ENCODE measurements at places on chromosomes 12 and 14.
A peak's percentile ranks its signal among the peaks of the same experiment; 100 is the strongest.

- H3K27ac ChIP-seq, result peak overlapping the region; percentile 42
- peak; percentile 7 for DNase-seq
- H3K36me3 ChIP-seq, result no peaks in the 10 kb centered on the region
- H3K4me3 ChIP-seq, result no peak overlapping the region
- no peaks in the 10 kb centered on the region for H3K27me3 ChIP-seq
- H3K4me1 ChIP-seq, result no peaks in the 10 kb centered on the region
Observed at GRCh38 chr12:80485222-80485987, 41.4 kb downstream of the PTPRQ start.

DNA sequence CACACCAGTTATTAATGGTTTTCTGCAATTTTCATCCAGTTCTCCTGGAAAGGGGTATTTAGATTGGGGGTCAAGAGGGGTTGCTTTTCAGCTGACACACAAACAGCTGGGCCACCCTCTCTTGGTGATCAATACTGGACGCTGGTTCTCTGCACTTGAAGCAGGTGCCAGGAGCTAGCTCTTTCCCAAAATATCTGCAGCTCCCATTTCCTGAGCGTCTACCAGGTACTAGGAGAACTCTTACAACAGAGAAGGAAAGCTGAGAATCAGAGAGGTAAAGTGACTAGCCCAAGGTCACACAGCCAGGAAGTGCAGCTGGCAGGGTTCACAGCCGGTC is 1.2 kb downstream of the TESC start:
- H3K4me1 ChIP-seq, result peaks cover 9% of the 10 kb centered on the region
- H3K27ac ChIP-seq, result no peak overlapping the region
- peaks cover 75% of the 10 kb centered on the region for H3K27me3 ChIP-seq
- H3K36me3 ChIP-seq, result no peaks in the 10 kb centered on the region
- no peak overlapping the region for H3K4me3 ChIP-seq

GRCh38 chr12:21384261-21384660 is 11.6 kb downstream of the IAPP start:
- no peak overlapping the region for H3K4me3 ChIP-seq
- no peak for DNase-seq
- H3K27ac ChIP-seq, result peak overlapping the region; percentile 5
- peaks cover 6% of the 10 kb centered on the region for H3K4me1 ChIP-seq

GRCh38 chr12:44000309-44000952 is 164.6 kb downstream of the TMEM117 start:
- H3K27me3 ChIP-seq, result no peaks in the 10 kb centered on the region
- H3K36me3 ChIP-seq, result no peaks in the 10 kb centered on the region
- H3K27ac ChIP-seq, result no peak overlapping the region
- peak; percentile 66 for DNase-seq
- H3K4me3 ChIP-seq, result no peak overlapping the region

- H3K36me3 ChIP-seq, result no peaks in the 10 kb centered on the region
- H3K4me1 ChIP-seq, result no peaks in the 10 kb centered on the region
- no peak overlapping the region for H3K27ac ChIP-seq
- H3K4me3 ChIP-seq, result no peak overlapping the region
Observed at GRCh38 chr12:40022850-40023249, 83.0 kb downstream of the SLC2A13 start.

DNA sequence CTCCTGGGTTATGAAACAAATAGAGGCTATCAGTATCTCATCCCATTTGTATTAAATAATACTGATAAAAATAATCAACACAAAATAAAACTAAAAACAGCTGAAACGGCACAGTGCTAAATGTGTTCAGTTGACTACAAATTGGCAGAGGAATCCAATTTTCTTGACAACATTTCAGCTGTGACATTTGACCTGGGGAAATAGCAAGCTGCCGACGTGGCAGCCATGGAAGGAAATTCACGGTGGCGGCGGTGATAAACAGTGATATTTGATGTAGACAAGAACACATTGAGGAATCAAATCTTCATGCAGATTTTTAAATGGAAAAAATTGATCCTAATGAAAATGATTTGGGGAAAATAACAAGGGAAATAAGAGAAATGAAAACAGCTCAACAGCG is 159.1 kb upstream of the RTL1 start:
- no peak for DNase-seq
- no peak overlapping the region for H3K27ac ChIP-seq
- no peaks in the 10 kb centered on the region for H3K27me3 ChIP-seq
- H3K4me1 ChIP-seq, result no peaks in the 10 kb centered on the region
- H3K4me3 ChIP-seq, result no peak overlapping the region
- no peaks in the 10 kb centered on the region for H3K36me3 ChIP-seq

GRCh38 chr14:105299654-105300541 is 903 bp downstream of the BRF1 start:
- H3K36me3 ChIP-seq, result no peaks in the 10 kb centered on the region
- peaks cover 5% of the 10 kb centered on the region for H3K4me1 ChIP-seq
- H3K27ac ChIP-seq, result peak overlapping the region; percentile 96
- no peak for DNase-seq
- no peaks in the 10 kb centered on the region for H3K27me3 ChIP-seq

DNA sequence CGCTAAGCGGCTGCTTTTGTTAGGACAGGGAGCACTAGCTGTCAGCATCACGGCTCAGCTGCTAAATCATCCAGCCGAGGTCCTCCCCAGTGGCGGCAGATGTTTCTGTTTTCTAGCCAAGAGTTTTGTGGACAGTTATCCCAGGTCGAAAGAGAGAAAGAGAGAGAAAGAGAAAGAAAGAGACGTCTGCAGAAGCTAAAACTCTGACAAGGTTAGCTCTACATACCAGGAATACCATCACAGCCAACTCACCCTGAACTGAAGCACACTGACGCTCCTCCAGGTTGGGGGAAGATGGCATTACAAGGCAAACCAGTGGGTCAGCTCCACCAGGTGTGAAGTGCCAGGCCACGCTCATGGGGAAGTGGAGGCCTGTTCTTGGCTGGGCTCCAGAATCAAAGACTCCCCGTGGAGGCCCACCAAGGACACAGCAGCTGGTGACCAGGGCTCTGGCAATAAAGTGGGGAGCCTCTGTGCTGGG is 64.9 kb upstream of the DICER1 start:
- H3K27me3 ChIP-seq, result no peaks in the 10 kb centered on the region
- peak overlapping the region; percentile 37 for H3K27ac ChIP-seq
- no peak overlapping the region for H3K4me3 ChIP-seq

Data from hepatocyte (in vitro differentiated cells).